ENCODE measurements at places on chromosomes 4 and X.

DNA sequence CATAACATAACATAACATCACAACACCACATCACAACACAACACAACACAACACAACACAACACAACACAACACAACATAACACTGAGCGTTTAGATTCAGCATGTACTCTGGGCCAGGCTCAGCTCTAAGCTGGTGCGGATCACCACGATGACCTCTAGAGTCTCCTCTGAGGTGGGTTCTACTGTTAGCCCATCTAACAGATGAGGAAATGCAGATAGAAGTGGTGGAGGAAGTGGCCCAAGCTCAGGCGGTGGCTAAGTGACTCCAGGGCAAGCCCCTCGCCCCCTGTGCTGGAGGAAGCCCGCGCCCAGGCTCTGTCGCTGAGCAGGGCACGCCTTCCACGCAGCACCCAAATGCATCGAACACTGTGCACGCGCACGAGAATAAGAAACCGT lies 45.3 kb upstream of the CDKN2AIP start:
- no peak for DNase-seq

- DNase-seq, result no peak
Measured at GRCh38 chrX:132532097-132532496, 43.3 kb upstream of the MBNL3 start.

DNA sequence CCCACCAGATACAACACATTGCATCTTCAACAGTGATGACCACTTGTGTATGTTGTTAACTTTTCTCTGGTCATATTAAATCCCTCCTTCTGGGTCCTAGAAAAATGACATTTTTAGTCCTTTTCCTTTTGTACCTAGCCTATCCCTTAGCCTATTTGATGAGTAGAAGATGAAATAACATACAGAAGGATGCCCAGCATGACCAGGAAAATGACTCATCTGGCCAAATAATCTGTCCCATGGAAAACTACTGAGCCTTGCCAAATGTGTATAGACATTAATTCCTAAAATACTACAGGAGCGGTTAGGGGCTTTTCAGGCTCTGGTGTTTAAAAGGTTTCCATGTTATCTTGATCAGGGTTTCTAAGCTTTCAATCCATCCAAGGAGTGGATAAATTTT lies 129.0 kb upstream of the KCNIP4 start:
- no peak for DNase-seq

- no peak for DNase-seq
Measured at GRCh38 chrX:149493567-149494562, 11.2 kb downstream of the IDS start.

DNA sequence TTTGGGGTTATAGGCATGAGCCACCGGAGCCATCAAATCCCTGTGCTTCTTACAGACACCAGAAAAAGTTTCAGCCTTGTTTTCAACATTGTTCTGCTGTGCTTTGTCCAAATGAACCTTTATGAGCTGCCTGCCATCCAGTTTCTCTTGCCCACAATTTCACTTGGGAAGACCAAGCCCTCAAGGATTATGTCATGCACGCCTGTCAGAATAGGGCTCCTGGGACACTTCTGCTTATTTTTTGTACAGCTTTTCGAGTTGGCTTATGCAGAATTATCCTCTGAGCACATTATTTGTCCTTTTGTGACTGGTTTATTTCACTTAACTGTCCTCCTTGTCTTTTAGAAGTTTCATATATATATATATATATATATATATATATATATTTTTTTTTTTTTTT lies 16.2 kb downstream of the UBE2K start:
- DNase-seq, result no peak

DNA sequence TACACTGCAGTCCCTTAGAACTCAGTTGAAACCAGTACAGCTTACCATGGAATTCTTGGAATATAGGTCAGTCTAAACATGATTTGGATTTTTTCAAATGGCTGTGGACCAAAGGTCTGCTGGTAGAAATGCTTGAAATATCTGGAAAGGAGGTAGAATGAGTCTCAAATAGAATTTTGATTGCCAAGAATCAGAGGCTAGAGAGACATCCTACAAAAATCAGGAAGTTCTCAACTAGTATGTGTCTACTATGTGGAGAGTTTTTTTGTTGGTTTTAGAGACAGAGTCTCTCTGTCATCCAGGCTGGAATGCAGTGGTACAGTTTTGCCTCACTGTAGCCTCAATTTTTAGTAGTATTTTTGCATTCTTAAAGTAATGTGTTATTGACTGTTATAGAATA lies 53.6 kb downstream of the PAQR3 start:
- no peak for DNase-seq

DNA sequence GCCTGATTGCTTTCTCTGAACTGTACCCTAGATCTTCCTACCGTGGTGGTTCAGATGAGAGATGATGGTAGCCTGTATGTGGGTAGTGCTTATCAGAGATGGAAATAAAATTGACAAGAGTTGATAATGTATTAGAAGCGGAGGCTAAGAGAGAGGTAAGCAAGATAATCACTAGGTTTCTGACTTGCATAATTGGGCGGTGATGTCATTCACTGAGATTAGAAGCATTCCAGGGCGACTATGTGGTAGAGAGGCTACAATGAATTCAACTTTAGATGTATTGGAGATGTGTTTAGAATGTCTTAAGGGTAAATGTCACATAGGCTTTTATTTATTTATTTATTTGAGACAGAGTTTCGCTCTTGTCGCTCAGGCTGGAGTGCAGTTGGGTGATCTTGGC lies 415 bp upstream of the TENM3 start:
- DNase-seq, result no peak

DNA sequence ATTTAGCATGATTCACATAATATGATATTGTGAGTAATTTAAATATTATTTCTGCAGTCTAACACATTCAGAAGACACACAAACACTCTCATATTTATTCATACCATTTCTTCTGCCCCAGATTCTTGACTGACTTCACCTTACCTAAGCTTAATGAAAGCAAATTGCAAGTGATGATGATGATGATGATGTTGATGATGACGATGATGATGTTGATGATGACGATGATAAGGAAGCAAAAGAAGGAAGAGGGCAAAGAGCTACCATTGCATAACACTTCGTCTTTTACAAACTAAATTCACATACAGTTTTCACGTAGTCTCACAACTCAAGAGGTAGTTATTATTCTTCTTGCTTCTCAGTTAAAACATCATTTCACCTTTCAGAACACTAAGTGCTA lies 404.7 kb downstream of the NAF1 start:
- DNase-seq, result no peak

GRCh38 chrX:8783097-8783713 lies 18.0 kb downstream of the FAM9A start:
- no peak for DNase-seq

- DNase-seq, result no peak
Measured at GRCh38 chrX:71958281-71958675, 47.6 kb downstream of the NHSL2 start.

DNA sequence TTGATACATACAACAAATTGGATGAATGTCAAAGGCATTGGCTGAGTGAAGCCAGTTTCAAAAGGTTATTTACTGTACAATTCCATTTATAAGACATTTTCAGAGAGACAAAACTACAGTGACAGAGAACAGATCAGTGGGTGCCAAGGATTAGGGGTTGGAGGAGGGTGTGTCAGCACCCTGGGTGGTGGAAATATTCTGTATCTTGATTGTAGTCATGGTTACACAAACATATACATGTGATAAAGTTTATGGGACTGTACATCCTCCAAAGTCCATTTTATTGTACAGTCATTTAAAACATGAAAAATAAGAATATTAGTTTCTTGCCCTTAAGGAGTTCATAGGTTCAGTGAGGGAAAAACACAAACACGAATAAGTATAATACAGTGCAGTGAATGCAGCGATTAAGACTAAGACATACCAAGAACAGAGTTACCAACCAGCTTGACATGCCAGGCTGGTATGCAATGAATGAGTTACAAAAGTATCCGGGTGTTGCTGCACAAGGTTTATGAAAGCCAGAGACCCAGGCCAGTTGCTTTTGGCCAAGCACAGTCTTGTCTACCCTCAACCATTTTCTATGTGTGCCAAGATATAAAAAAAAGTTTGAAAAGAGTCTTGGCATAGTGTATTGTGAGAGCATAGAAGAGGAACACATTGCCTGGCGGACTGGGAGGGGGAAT lies 123.6 kb downstream of the MSL3 start:
- no peak for DNase-seq

DNA sequence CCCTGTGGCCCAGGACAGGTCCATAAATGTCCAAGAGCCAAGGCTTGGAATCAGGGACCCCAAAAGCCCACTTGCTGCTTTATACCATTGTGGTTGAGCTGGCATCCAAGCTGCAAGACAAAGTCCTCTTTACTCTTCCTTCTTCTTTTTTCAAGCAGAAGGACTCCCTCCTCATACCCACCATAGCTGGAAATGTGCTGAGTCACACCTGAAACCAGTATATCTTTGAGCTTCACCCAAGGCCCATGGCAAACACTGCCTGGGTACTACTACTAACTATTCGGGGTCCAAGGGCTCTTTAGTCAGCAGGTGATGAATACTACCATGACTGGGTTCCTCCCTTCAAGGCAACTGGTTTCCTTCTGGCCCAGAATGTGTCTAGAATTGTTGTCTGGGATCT lies 37.3 kb upstream of the NMU start:
- DNase-seq, result no peak

DNA sequence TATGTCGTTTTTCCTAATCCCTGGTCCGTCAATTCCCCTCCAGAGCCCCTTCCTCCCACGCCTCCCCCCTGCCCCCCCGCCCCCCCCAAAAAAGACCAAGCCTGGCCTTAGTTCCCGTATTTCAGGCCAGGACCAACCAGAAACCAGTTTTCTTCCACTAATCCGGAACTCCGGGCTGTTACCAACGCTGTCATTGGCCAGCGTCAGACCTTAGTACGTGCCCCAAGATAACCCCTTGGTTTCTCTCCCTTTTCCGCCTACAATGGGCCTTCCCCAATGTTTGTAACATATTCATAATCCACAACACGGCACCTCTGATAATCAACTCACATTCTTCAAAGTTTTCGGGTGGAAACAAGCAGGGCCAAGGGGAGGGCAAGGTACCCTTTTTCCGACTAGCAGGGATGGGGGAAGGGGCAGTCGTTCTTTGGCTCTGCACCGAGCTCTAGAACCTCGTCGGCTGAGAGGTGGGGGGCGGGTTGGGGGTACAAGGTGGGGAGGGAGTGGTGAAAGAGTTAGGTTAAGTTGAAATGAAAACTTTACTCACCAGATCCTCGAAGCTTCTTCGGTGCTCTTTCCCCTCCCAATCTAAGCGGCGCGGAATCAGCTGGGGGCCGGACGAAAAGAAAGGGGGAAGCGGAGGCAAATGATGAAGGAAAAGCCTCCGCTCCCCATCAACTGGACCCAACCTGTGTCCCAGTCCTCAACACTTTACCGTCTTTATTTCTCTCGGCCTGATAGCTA lies 1.5 kb downstream of the BRWD3 start:
- DNase-seq, result peak; percentile 64

GRCh38 chrX:44291468-44292092 lies 51.9 kb downstream of the EFHC2 start:
- no peak for DNase-seq

- DNase-seq, result no peak
Measured at GRCh38 chr4:145011636-145012035, 86.4 kb downstream of the ANAPC10 start.

DNA sequence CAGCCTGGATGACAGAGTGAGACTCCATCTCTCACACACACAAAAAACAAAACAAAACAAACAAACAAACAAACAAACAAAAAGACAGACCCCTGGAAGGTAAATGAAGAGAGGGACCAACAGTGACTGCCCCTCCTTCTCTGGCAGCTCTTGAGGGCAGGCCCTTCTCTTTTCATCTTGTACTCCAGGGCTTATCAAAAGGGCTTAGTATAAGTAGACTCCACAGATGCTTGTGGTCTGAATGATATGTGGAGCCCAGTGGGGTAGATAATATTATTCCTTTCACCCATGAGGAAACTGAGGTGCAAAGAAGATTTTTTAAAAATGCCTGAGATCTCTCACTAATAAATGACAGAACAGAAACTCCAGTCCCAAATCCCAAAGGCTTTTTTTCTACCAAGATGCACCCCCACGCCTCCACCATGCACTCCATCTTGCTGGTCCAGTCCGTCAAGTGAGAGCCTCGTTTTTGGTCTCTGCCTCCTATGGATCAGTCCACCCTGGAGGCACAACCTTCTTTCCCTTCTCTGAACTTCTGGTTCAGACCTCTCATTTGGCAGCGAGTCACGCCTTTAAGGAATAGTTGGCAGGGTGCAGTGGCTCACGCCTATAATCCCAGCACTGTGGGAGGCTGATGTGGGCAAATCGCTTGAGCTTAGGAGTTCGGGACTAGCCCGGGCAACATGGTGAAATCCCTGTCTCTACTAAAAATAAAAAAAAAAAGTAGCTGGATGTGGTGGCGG lies 17.0 kb upstream of the CHRNA9 start:
- DNase-seq, result no peak

DNA sequence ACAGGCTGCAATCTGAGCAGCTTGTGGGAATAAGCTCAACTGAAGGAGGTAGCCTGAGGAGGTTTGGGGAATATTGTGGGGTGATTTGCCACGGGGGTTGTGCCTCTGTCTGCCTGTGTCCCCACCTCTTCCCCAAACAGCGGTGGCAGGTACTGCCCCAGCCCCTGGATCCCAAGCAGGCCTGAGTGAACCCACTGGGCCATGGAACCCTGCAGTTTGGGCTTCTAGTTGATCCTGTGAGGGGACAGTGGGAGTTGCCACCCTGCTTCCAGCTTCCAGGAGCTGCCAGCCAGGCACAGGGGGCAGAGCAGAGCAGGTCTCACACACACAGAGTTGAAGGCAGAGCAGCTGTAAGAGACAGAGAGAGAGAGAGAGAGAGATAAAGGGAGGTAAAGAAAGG lies 97.4 kb downstream of the PJA1 start:
- DNase-seq, result no peak

GRCh38 chr4:20532871-20533870 lies 167.1 kb upstream of the PACRGL start:
- DNase-seq, result no peak

- DNase-seq, result no peak
Measured at GRCh38 chr4:113968473-113968872, 11.0 kb downstream of the ARSJ start.

DNA sequence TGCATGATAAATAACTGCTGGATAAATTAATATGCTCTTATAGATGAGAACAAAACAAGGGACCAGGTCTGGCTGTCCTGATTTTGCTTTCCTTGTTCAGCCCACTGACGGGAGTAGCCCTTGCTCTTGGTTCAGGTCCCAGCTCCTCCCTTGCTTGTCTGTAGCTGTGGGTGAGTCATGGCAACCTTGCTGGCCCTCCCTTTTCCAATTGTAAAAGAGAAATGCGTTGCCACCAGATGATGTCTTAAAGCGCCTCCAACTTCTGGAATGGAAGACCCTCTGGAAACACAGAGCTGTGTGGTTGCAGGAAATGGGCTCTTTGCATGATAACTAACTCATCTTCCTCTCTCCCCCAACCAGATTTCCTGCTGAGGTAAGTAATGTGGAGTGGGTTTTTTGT lies 171.4 kb downstream of the AASDH start:
- peak; percentile 33 for DNase-seq

Measured in HCT116 (cell line).